ENCODE measurements at places on chromosomes 7 and 10.
A peak's percentile ranks its signal among the peaks of the same experiment; 100 is the strongest.

- DNase-seq = no peak
Observed at GRCh38 chr10:52703451-52703850, 69.1 kb downstream of the MBL2 start.

DNA sequence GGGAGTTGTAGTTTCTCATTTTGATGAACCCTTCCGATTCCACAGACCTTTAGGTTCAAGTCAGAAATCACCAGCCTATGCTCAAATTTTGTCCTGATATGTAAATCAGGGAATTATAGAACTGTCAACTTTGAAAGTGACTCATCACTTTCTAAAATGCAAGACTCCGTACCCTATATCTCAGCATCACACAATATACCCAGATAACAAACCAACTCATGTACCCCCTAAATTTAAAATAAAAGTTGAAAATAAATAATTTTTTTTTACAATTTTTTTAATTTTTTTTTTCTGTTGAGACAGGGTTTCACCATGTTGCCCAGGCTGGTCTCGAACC lies 393 bp upstream of the ARHGAP19 start:
- DNase-seq = no peak

- DNase-seq = peak; percentile 91
Observed at GRCh38 chr10:73167783-73168464, at the start of the genes ECD and FAM149B1. Gene ECD, minus strand, starts transcription at chr10:73168008. Its CDS starts 4,071 bp downstream, at chr10:73163937. Gene FAM149B1, plus strand, starts transcription at chr10:73168119. Its CDS starts 221 bp downstream, at chr10:73168340.

- DNase-seq = no peak
Observed at GRCh38 chr7:25933921-25934320, 218.1 kb upstream of the NFE2L3 start.

DNA sequence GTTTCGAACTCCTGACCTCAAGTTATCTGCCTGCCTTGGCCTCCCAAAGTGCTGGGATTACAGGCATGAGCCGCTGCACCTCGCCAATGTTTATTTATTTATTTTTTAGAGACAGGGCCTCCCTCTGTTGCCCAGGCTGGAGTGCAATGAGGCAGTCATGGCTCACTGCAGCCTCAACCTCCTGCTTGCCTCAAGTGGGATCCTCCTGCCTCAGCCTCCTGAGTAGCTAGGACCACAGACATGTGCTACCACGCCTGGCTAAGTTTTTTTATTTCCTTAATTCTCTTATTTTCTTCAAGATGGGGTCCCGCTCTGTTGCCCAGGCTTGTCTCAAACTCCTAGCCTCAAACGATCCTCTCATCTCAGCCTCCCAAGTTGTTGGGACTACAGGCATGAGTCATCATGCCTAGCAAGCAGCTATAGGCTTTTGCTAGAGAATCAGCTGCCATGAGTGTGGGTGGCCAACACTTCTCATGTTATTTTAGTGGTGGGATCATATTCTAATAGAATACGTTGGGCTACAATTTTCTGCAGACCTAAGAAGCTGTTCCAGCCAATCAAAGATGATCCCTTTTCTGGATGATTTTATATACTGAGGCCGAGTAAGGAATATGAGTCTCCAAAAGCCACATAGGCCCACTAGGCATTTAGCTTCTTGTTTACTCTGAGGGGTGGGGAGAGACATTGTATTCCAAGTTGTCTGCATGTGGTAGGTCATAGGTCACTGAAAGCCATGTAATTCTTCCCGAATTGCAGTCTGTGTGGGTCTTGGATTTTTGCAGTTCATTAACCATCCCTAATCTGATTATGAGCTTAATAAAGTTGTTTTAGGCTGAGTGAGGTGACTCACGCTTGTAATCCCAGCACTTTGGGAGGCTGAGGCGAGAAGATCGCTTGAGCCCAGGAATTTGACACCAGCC lies 7.6 kb upstream of the TMEM248 start:
- no peak for DNase-seq

DNA sequence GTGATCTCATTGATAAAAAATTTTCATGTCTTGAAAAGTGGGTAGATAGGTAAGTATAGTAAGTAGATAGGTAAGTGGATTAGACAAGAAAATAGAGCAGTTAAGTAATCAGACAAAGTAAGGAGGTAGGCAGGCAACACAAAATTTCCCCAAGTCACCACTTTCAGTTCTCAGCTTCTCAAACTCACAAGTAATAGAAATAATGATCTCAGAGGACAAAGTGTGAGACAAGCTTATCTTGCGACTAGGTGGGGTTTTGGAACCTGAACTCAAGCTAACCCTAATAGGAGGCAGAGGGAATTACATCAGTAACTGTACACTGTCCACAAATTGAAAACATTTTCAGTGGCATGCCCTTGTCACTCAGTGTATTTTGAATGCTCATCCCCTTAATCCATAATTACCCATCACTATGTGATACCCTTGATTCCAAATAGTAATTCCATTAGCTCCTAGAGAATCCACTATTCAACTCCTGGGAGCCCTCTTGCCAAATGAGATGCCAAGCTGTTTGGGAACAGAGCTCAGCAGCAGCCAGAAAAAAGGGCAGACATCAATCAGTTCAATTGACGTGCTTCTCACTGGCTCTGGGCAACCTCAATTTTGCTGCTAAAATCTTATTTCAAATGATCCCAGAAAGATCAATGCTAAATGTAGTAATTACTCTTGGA lies 703.2 kb downstream of the XPNPEP1 start:
- DNase-seq = no peak

DNA sequence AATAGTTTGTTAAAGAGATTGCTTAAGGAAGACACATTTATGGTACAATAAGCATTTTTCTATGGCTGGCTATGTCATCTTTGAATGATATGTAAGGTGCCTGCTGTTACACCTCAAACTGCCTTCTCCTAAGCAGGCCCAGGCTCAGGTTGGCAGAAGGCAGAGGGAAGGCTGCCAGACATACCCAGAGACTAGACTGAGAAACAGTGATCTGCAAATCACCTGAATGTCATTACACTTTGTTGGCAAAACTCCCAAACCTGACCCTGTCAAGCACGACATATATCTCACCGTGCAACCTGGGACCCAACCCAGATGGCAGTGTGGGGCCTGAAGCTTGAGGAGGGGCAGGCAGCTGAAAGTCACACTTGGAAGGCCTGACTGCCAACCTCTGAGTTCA lies 136.6 kb upstream of the TARP start:
- no peak for DNase-seq

- DNase-seq = no peak
Observed at GRCh38 chr7:74141705-74142104, 32.5 kb upstream of the EIF4H start.

All from activated CD4-positive, alpha-beta T cell treated with anti-CD3 and anti-CD28 coated beads, Interleukin-2, amount 50 U/mL, for 4 hours (primary cell).